Astrocyte (in vitro differentiated cells and primary cell): ENCODE measurements at places on chromosomes 3 and 15.

- DNase-seq = no peak
Observed at GRCh38 chr15:83538682-83539081, 91.5 kb downstream of the SH3GL3 start.

GRCh38 chr3:23713641-23714040 lies 92.1 kb upstream of the UBE2E1 start:
- DNase-seq = peak; percentile 82

GRCh38 chr15:82649226-82649999 lies 2.2 kb upstream of the CPEB1 start:
- no peak for DNase-seq

DNA sequence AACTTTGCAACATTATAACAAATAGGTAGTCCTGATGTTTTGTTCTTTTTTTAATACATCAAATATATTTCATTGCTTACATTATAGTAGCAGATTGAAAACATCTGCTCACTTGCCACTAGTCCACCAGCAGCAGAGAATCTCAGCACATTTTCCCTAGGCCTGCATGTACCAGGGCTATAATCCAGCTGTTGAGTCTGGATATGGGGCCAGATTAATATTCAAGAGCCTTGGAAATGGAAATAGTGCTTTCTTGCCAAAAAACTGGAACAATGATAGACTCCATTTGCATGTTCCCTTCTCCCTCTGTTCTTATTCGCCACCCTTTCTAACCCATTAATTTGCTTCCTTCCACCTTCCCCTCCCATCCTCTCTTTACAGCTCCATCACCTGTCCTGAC lies 288.0 kb downstream of the EPHA3 start:
- no peak for DNase-seq

DNA sequence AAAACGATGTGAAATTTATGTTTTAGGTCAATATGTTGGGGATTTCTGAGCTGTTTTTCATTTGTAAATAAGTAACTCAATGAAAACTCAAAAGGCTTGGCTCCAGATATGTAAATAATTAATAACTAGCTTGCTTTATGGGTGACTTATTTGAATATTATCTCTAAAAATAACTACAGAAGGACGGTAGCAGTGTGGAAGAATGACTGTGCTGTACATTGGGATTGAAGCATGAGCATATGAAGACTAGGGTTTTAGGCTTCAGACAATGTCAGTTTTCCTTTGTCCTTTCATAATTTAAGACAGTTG lies 343.9 kb downstream of the GRM7 start:
- no peak for DNase-seq

DNA sequence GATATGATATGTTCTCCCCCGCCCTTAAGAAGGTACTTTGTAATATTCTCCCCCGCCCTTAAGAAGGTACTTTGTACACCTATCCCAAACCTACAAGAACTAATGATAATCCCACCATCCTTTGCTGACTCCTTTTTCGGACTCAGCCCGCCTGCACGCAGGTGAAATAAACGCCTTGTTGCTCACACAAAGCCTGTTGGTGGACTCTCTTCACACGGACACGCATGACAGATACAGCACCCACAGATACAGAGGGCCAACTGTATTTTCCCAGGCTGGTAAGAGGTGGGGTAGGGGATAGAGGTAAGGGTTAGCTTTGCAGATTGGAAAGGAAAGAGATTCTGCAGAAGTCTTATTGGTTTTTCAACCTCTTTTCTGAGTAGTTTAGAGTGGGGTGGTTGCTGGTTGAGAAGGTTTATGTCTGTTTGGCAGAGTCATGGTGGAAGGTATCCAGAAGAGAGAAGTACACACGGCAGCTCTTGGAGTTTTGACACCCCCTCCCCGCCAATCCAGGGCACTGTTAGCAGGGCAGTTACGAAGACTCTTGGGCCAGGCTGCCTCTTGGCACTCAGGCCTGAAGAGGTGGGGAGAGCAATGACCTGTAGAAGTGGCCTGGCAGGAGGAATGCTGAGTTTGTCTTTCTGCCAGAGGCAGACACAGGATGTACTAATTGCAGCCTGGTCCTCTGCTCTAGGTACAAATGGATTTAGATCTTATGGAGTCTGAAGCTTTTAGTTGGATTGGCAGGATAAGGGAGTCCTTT lies 36.0 kb upstream of the IDH2 start:
- DNase-seq = no peak

- no peak for DNase-seq
Observed at GRCh38 chr3:16252243-16252978, 12.3 kb downstream of the DPH3 start.

DNA sequence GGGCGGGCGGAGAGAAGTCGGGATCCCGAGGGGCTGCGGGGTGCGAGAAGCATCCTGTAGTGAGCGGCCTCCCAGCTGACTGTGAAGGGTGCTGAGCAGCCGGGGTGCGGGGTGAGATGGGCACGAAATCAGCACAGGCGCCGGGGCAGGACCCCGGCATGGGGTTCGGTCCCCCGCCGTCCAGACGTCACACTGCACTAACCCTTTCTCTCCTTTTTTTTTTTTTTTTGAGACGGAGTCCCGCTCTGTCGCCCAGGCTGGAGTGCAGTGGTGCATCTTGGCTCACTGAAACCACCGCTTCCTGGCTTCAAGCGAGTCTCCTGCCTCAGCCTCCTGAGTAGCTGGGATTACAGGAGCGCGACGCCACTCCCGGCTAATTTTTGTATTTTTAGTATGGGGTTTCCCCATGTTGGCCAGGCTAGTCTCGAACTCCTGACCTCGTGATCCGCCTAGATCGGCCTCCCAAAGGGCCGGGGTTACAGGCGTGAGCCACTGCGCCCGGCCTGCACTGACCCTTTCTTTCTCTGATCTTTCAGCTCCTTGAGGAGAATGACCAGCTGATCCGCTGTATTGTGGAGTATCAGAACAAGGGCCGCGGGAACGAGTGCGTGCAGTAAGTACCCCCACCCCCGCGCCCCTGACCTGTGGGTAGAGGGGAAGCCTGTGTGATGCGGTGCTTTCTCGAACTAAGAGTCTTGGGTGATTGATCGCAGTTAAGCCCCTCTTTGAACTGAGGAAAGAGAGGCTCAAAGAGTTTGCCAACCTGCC lies 513 bp downstream of the SS18L2 start:
- DNase-seq = no peak

GRCh38 chr15:74235962-74236361 lies at the start of gene CCDC33:
Gene CCDC33, plus strand, starts transcription at chr15:74236326. Its CDS starts 394 bp downstream, at chr15:74236720.
- no peak for DNase-seq

DNA sequence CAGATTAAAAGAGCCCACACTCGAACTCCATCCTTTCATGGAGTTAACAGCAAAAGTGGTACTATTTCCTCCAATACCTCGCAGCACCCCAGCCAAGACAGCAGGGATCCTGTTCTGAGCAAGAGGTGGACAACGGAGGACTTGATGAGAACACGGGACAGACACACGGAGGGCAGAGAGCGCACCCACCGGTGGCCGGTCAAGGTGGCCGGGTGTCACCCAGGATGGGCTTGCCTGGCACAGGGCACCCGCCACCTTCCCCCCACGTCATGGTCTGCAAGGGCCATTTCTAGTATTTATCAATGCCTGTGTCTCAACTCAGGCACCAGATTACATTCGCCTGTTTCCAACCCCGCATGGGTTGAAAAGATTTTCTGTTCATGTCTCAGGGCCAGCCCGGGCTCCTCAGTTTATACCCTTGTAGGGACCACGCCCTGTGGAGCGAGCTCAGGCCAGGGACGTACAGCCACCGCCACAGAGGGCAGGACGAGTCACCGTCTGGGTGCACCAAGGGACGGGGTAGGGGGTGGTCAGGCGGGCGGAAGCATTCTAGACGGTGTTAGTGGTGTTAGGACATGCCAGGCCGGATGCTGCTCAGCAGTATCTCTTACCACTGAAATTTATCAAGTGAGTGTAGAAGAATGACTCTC lies 64.2 kb downstream of the CYFIP1 start:
- DNase-seq = peak; percentile 10

GRCh38 chr3:126147932-126148683 lies 32.3 kb downstream of the ALDH1L1 start:
- DNase-seq = no peak

DNA sequence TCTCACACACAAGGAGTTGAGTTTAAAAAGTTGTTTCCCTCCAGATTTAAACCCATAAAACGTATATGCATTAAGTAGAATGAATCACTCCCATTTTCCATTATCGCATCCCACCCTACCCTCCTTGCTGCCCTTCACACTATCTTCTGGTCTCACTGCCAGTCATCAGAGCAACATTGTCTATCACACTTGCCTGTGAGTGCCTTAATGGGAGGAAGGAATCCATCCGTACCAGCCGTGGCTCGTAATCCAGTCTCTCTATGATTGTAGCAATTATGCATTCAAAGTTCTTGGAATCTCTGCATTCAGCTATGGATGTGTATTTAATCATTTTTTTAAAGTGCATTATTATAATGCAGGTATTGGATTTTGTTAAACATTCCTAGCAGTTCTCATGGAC lies 1.9 kb downstream of the TMEM266 start:
- no peak for DNase-seq

- no peak for DNase-seq
Observed at GRCh38 chr15:92167451-92167850, 226.2 kb upstream of the ST8SIA2 start.

DNA sequence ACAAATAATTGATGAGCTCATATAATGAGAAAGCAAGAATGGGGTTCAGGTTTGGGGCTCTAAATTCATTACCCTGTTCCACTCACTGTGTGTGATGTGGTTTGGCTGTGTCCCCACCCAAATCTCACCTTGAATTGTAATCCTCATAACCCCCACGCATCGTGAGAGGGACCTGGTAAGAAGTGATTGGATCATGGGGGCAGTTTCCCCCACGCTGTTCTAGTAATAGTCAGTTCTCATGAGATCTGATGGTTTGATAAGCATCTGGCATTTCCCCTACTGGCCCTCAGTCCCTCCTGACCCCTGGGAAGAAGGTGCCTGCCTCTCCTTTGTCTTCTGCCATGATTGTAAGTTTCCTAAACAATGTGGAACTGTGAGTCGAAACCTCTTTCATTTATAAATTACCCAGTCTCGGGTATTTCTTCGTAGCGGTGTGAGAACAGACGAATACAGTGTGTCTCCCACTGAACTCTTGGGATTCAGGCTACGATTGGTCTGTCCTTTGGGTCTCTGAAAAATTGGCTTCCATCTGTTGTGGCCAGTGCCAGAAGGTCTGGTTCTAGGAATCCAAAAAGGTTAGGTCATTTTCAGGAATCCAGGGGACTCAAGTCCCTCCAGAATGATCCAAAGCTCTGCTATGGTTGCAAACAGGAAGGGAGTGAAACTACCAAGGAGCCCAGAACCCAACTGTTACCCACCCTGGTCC lies 87.7 kb downstream of the XXYLT1 start:
- no peak for DNase-seq

DNA sequence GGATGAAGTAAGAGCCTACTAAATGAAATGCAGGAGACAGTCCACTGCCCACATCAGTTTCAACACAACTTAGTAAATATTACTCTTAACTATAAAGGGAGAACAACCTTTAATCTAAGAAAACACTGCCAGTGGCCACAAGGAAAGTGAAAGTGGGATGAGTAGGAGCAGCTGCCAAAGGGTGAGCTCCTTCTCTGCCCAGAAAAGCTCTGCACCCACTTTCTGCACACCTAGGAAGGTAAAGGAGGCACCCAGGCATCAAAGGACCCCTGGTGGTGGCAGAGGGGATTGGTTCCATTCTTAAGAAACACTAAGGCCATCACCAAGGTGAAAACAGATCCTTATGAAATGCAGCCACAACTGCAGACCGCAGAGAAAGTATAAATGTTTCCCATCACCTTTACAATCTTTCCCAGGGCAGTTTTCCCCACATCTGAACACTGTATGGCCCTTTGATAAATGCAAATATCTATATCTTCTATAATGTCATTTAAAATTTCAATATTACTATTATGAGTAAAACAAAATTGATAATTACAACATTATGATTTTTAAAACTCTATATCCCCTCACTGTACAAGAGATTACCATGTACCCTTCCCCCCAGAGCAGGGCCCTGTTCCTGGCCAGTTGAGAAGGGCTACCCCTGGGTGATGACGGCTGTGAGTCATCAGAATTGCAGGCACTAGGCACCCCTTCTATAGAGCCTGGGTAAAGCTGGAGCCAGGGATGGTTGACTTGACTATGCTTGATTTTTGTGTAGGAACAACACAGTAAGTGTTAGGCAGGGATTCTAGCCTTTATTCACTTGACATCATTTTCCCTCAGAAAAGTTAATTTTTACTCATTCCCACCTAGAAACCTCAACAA lies 92.0 kb downstream of the SNRK start:
- peak; percentile 13 for DNase-seq

DNA sequence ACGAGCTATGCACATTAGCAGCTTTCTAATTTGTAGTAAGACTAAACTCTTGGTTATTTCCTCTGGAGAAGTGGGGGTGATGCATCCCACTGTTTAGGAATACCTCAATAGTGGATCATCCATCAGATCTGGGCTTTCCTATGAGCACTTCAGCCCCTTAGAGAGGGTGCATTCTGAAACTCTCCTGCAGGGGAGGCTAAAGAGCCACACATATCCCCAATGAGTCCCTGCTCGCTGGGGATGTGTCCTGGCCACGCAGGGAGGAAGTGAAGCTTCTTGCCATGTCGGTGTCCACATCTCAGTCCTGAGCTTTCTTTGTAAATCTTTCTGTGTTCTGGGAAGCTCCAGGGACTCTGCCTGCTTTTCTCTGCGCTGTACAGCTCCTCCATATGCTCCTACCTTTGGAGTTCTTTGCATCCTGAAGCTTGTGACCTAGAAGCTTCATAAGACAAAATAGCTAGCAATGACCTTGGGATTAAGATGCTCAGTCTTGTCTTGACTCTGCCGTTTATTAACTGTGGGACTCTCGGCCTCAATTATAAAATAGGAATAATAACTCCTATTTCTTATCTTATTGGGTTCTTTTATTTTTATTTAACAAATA lies 28.3 kb upstream of the MASP1 start:
- peak; percentile 32 for DNase-seq

- DNase-seq = no peak
Observed at GRCh38 chr3:41419809-41420208, 220.5 kb downstream of the CTNNB1 start.

GRCh38 chr15:43226436-43227305 lies 5.9 kb upstream of the EPB42 start:
- DNase-seq = no peak

- no peak for DNase-seq
Observed at GRCh38 chr3:154137036-154137435, 15.8 kb downstream of the ARHGEF26 start.

- DNase-seq = no peak
Observed at GRCh38 chr3:56986347-56986746, 74.1 kb upstream of the SPATA12 start.

GRCh38 chr3:155368786-155369185 lies 75.3 kb upstream of the STRIT1 start:
- no peak for DNase-seq

DNA sequence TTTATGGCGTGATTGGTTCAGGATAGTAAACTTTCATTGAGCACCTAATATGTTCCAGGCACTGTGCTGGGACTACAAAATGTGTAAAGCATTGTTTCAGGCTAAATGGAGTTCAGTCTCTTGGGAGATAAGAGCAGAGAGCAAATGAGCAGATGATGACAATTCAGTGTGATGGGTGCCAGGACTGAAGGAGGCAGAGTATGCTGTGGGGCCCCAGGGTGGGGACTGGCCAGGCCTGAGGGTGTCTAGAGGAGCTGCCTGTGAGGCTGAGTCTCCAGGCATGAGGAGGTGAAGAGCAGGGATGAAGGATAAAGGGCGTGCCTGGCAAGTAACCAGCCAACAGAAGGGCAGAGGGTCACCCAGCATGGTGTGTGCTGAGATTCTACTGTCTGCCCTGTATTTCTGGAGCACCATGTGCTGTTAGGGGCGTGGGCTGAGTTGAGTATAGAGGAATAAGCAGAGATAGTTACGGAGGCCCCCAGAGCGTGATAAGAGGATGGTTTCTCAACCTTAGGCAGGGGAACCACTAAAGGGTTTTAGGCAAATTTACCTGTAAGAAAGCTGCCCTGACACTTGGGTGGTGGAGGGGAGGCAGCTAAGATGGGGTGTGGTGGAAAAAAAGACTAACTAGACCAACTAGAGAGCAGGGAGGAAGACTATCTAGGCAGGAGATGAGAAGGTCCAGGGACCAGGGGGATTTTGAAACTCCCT lies 38.5 kb downstream of the EPHB1 start:
- no peak for DNase-seq
